Glutamatergic neuron (in vitro differentiated cells): ENCODE measurements at places on chromosomes 4 and X. TPM values are rescaled to one million over a fixed set of nuclear protein-coding genes. Genes with fewer than 3 reads are reported as not detected.

The PPP1R2C gene
- not detected for total RNA-seq

The PRICKLE3 gene
- total RNA-seq: 1.6 TPM

The F8 gene
- 1.8 TPM for total RNA-seq

The VEGFC gene
- not detected for total RNA-seq

The APELA gene
- 0.88 TPM for total RNA-seq

The SHOX gene
- 0.22 TPM for total RNA-seq

The AVPR2 gene
- not detected for total RNA-seq

The UBA6 gene
- 85.7 TPM for total RNA-seq

The UTP3 gene
- 23.5 TPM for total RNA-seq

The RRH gene
- total RNA-seq: 0.29 TPM

The ARSJ gene
- 0.17 TPM for total RNA-seq

The NAP1L2 gene
- total RNA-seq: 7.1 TPM

The P2RY8 gene
- 2.3 TPM for total RNA-seq

The NPY5R gene
- not detected for total RNA-seq

The UGT2B7 gene
- not detected for total RNA-seq

The TMPRSS11D gene
- total RNA-seq: not detected

The NUDT10 gene
- total RNA-seq: 19.3 TPM

The TEC gene
- 0.37 TPM for total RNA-seq

The SCRG1 gene
- total RNA-seq: not detected

The SYNPO2 gene
- 2.9 TPM for total RNA-seq

The RGN gene
- 2.7 TPM for total RNA-seq

The ADGRL3 gene
- total RNA-seq: 193 TPM

The SPINK2 gene
- not detected for total RNA-seq

The MAGED4B gene
- 304 TPM for total RNA-seq

The C4orf50 gene
- total RNA-seq: 0.56 TPM
